Bladder microvascular endothelial cell (primary cell): ENCODE measurements at places on chromosomes 11 and 22. TPM values are rescaled to one million over a fixed set of nuclear protein-coding genes. Genes with fewer than 3 reads are reported as not detected.

CREB3L1 gene
- total RNA-seq, result 0.25 and 0.65 TPM in 2 replicates

QSER1 gene
- 8.7 and 19.9 TPM in 2 replicates for total RNA-seq

DLG2 gene
- 0.49 and 0.76 TPM in 2 replicates for total RNA-seq

GRK3 gene
- 0.16 and 0.38 TPM in 2 replicates for total RNA-seq

SYT13 gene
- total RNA-seq, result 0.06 TPM in 1 of 2 replicates, not detected in the other

CRYAB gene
- total RNA-seq, result 0.81 and 1.0 TPM in 2 replicates

OR52A1 gene
- not detected in 2 replicates for total RNA-seq

PATE4 gene
- total RNA-seq, result under 0.01 TPM in 1 of 2 replicates, not detected in the other

MRGPRX4 gene
- total RNA-seq, result 0.57 TPM in 1 of 2 replicates, not detected in the other

VPREB3 gene
- not detected in 2 replicates for total RNA-seq

SCO2 gene
- 1.8 and 5.8 TPM in 2 replicates for total RNA-seq

NRGN gene
- 0.31 and 0.81 TPM in 2 replicates for total RNA-seq

OR8B2 gene
- total RNA-seq, result not detected in 2 replicates

LARGE1 gene
- 3.2 and 5.8 TPM in 2 replicates for total RNA-seq

BCO2 gene
- total RNA-seq, result 0.65 and 1.9 TPM in 2 replicates

EIF3D gene
- 328 and 353 TPM in 2 replicates for total RNA-seq

HTR3A gene
- not detected in 2 replicates for total RNA-seq

OR51F2 gene
- not detected in 2 replicates for total RNA-seq

HOATZ gene
- not detected in 2 replicates for total RNA-seq

HTR3B gene
- not detected in 2 replicates for total RNA-seq

MS4A8 gene
- total RNA-seq, result not detected in 2 replicates

KCNQ1 gene
- total RNA-seq, result 0.13 and 0.32 TPM in 2 replicates

C11orf52 gene
- 0.16 and 0.25 TPM in 2 replicates for total RNA-seq

GGTLC2 gene
- total RNA-seq, result not detected in 2 replicates

ARHGEF12 gene
- 81.3 and 166 TPM in 2 replicates for total RNA-seq

PATE2 gene
- total RNA-seq, result 0.16 TPM in 1 of 2 replicates, not detected in the other

NLRP14 gene
- total RNA-seq, result under 0.01 TPM in 1 of 2 replicates, not detected in the other

SYT7 gene
- 0.94 and 0.97 TPM in 2 replicates for total RNA-seq

BUD13 gene
- 13.9 and 15.3 TPM in 2 replicates for total RNA-seq

DSCAML1 gene
- not detected in 2 replicates for total RNA-seq

TECTA gene
- 0.32 and 0.50 TPM in 2 replicates for total RNA-seq

KCNK4 gene
- total RNA-seq, result 0.25 TPM in 1 of 2 replicates, not detected in the other

PGM2L1 gene
- 14.4 and 47.4 TPM in 2 replicates for total RNA-seq

SLC22A12 gene
- total RNA-seq, result not detected in 2 replicates

BTBD10 gene
- total RNA-seq, result 75.1 and 159 TPM in 2 replicates

MB gene
- total RNA-seq, result not detected in 2 replicates

OR52E4 gene
- not detected in 2 replicates for total RNA-seq

C22orf15 gene
- total RNA-seq, result 0.13 and 0.81 TPM in 2 replicates

SPON1 gene
- 0.06 TPM in 1 of 2 replicates, not detected in the other for total RNA-seq

NUDT8 gene
- total RNA-seq, result 2.8 and 12.0 TPM in 2 replicates

APOL2 gene
- 60.7 and 64.1 TPM in 2 replicates for total RNA-seq

C1QTNF4 gene
- total RNA-seq, result 0.13 and 0.16 TPM in 2 replicates

ABCC8 gene
- not detected in 2 replicates for total RNA-seq

MMP27 gene
- not detected in 2 replicates for total RNA-seq

MISFA gene
- total RNA-seq, result under 0.01 and 0.82 TPM in 2 replicates

RAB38 gene
- total RNA-seq, result 1.9 and 2.1 TPM in 2 replicates

OR2D2 gene
- 0.16 and 0.19 TPM in 2 replicates for total RNA-seq

LMNTD2 gene
- total RNA-seq, result 1.2 and 1.8 TPM in 2 replicates

LMO1 gene
- not detected in 2 replicates for total RNA-seq

NPAS4 gene
- total RNA-seq, result not detected in 2 replicates
